CD14-positive monocyte (primary cell): ENCODE measurements at places on chromosomes 2 and 18.

DNA sequence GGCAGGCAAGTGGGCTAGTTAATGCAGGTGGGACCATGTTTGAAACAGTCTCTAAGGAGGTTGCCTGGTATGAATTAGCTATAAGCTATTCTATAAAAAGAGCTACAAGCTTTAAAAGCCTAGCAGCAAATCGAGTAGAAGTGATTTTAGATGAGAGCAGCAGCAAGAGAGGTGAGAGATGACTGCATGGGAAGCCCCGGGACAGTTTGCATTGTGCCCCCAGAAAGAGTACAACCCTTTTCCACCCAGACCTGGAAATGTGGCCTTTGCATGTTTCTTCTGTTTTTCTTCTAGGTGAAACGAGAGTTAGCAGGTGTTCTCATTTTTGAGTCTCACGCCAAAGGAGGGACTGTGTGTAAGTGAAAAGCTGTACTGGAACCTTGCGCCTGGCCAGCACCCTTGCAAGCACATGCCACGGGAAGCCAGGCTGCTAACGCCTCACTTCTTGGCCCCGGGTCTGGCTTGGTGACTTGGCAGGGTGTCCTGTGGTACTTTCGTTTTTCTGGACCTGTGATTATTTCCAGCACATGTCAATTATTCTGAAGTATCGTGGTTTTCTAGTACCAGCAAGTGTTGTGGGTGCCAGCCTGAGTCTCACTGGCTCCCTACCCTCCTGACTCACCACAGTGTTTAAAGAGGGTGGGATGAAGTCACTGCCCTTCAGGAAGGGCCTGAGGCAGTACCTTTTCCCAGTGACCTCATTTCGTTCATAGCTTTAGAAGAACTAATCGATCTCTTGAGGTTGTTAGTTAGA lies 90.3 kb upstream of the MAP3K20 start:
- no peak for DNase-seq

GRCh38 chr2:183229386-183229785 lies 105.1 kb downstream of the NUP35 start:
- no peak for DNase-seq

DNA sequence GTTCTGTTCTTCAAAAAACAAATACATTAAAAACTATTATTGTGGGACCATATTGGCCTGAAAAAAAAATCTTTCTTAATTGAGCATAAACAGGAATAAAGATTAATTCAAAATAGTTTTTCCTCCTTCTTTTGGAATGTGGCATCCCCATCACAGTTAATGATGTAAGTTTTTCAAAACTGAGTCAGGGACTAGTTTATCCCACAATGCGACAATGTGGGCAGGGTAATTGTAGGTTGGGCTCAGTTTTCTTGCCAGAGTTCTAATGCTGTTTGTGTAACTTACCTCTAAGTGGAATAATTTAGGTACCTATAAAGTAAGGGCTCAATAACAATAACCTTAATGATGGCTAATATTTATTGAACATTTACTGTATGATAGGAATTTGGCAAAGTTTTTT lies 82.0 kb downstream of the PMS1 start:
- DNase-seq, result no peak

DNA sequence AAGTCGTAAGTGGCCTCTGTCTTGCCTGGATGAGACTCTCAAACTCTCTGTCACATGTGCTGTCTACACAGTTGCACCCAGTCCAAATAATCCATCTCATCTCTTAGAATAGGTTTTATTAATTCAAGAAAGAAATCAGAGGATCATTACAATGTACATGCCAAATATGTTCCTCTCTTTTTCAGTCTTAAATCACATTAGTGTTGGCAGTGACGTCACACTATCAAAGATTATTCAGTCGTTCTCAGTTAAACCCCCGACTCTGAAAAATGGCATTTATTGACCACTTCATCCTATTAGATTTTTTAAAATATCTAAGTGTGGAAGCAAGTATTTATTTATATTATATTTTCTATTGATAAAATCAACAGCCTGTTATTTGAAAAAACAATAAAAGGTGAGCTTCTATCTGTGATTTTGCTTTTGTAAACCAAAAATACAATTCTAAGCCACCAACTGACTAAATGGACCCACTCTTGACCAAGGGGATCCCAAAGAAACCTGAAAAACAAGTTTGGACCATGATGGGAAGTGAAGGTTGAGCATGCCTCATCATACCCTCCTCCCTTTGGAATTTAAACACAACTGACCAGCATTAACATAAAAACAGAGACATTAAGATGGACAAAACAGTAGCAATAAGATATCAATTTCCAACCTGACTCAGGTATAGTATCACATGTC lies 1894.4 kb upstream of the LRRTM1 start:
- no peak for DNase-seq

- DNase-seq, result no peak
Measured at GRCh38 chr2:19545507-19545906, 187.1 kb upstream of the OSR1 start.

- DNase-seq, result no peak
Measured at GRCh38 chr2:240322231-240322955, 113.1 kb upstream of the GPC1 start.

DNA sequence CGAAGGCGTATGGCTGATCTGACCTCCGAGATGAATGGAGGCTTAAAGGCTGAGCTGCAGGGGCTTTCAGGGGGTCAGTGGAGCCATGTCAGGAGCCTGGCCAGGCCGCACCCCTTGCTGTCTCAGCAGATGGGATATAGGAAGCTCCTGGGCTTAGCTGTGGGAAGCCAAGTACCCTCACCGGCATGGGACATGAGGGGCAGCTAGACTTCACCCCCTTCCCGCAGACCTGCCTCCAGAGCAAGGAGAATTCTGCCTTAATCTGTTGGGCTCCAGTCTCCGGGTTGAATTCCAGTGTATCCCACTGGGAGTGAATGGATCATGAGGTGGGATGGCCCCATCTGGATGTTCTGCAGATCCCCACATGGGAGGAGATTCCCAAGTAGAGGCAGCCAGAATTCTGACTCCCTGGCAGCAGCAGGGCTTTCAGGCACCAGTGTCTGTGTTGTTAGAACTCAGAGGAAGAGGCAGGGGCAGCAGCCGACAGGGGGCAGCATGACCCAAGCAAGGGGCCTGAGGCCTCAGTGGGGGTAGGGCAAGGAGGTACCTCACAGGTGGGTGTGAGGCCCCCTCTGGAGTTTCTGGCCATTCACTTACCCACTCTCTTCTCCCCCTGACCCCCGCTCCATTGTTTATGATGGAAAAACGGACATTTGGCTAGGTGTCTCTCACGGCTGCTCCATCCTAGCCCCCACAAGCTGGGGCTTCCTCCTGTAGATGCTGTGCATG lies 19.1 kb downstream of the CAPG start:
- DNase-seq, result peak; percentile 37

GRCh38 chr2:152462779-152463178 lies 127.8 kb downstream of the FMNL2 start:
- DNase-seq, result no peak

- no peak for DNase-seq
Measured at GRCh38 chr18:332721-333510, 65.1 kb upstream of the THOC1 start.

DNA sequence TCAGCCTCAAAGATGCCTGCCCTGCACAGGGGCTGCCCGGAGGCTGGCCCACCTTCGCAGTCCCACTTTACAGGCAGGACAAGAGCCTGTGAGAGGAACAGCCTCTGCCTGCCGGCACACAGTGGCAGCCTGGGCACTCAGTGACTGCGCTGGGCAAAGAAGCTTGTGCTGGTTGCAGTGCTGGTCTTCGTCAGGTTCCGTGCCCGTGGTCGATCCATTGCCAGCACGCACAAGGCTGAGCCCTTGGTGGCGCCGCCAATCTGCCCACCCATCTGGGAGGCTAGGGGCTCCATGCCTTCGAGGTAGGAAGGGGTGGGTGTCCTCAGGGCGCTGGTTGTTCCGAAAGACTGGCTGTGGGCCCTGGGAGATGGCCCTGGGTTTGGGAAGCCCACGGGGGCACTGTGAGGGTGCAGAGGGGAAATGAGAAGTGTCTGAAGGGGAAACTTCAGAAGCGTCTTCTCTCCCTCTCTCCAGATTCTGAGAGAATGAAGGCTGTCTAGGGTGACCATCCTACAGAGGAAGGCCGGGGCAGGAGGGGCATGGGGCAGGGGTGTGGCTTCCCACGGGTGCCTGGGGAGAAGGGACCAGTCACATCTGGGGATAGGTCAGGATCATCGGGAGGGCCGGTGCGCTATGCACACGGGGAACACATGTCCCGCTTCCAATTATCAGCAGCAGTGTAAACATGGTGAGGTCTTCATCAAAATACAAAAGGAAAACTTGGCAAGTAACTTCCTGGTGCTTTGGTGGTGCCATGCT lies 49.1 kb upstream of the HS6ST1 start:
- no peak for DNase-seq

- no peak for DNase-seq
Measured at GRCh38 chr2:122007577-122007976, 252.1 kb downstream of the TSN start.

- DNase-seq, result no peak
Measured at GRCh38 chr2:230346921-230347533, 20.0 kb downstream of the SP140L start.

- no peak for DNase-seq
Measured at GRCh38 chr18:34023471-34023870, 201.2 kb downstream of the NOL4 start.

DNA sequence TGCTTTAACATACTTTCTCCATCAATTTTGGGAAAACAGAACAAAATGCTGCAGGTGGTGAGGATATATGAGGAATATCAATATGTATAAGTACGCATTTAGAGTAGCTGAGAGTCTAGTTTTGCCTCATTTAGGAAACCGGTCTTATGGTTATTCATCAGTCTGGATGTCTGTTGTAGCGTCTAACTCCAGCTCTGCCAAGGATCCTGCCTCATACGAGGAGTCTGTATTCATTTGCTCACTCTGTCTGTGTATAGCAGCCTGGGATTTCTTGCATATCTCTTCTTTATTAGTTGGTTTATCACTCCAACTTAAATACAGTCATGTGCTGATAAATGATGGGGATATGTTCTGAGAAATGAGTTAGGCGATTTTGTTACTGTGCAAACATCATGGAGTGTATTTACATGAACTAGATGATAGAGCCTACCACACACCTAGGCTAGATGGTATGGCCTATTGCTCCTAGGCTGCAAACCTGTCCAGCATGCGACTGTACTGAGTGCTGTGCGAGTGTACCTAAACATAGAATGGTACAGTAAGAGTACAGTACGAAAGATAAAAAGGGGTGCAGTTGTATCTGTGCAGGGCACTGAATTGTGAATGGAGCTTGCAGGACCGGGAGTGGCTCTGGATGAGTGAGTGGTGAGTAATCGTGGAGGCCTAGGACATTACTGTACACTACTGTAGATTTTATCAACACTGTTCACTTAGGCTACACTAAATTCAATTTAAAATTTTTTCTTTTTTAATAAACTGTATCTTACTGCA lies 148.1 kb downstream of the ZNF407 start:
- DNase-seq, result no peak

DNA sequence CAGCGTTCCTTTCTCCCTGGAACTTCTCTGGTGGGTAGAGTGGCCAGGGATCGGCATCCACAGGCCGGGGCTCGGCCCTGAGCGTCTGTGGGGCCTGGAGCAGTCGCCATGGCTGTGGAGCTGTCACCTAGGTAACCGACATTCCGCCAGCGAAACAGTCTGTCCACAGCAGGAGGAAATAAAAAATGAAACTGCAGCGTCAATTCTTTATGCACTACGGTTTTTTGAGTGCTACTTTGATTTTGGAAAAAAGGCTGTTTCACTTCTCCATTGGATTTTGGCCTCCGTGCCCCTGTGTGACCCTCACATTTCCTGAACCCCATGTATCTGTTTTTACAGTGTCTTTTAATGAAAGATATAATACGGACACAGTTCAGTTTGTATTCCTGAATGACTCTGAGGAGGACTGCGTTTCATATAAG lies 163.4 kb downstream of the LDLRAD4 start:
- peak; percentile 88 for DNase-seq

DNA sequence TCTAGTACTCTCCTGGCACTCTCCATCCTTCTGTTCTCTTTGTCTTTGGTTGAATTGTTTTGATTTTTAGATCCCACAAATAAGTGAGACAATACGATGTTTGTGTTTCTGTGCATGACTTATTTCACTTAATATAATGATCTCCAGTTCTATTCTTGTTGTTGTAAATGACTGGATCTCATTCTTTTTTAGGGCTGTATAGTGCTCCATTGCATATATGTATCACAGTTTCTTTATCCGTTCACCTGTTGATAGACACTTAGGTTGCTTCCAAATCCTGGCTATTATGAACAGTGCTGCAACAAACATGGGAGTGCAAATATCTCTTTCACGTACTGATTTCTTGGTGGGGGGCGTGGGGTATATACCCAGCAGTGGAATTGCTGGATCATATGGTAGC lies 245.0 kb downstream of the ADCYAP1 start:
- DNase-seq, result no peak

GRCh38 chr2:48250943-48251342 lies 279.0 kb upstream of the STON1 start:
- peak; percentile 86 for DNase-seq

GRCh38 chr2:219603771-219604170 lies 6.1 kb downstream of the STK11IP start:
- peak; percentile 72 for DNase-seq

DNA sequence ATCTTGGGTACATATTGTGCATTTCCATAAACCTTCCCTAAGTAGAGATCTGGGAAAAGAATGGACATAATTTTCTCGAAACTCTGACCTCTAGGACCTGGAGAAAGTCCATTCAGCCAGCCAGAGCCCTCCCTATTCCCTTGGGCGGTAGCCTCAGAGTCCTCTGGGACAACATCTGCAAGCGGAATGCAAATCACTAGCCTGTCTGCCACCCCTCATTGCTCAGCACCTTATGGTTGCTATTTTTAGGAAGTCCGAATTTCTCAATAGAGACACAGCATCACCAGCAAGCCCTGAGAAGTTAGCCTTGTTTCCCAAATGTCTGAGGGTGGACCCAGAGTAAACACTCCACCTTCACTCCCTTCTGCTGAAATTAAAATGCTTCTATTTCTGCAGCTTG lies 17.6 kb upstream of the CD28 start:
- peak; percentile 78 for DNase-seq

DNA sequence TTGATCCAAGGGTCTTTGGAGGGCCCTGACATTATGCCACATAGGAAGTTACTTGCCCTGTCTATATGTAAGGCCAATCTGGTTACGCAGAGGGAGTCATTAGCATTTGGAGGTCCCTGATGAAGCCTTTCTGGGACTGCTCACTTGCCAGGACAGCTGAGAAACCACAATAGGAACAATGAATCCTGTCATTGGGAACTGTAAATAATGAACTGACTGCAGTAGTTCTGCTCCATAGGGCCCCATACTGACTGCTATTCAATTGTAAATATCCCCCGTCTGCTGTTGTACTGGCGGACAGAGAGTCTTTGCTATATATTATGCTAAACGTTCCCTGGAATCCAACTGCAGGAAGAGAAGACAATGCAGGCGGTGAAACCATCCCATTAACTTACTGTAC lies 149.4 kb upstream of the DCC start:
- no peak for DNase-seq
